ENCODE measurements at places on chromosomes 4 and X.

DNA sequence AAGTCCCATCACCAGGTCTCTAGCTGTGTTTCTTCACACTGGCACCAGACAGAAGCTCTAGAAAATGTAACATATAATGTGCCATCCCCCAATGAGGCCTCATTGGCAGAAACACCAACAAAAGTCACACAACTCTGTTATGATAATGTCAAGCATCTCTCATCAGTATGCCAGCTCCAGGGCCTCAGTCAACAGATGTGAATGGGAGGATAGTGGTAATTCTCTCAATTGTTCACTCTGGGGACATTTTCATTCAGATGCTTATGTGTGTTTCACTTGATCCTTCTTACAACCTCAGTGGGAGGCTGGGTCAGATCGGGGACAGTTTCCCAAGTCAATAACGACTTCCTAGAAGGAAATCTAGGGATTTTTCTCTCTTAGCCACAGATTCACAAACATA is 57.5 kb upstream of the SCOC start:
- no peak for DNase-seq

DNA sequence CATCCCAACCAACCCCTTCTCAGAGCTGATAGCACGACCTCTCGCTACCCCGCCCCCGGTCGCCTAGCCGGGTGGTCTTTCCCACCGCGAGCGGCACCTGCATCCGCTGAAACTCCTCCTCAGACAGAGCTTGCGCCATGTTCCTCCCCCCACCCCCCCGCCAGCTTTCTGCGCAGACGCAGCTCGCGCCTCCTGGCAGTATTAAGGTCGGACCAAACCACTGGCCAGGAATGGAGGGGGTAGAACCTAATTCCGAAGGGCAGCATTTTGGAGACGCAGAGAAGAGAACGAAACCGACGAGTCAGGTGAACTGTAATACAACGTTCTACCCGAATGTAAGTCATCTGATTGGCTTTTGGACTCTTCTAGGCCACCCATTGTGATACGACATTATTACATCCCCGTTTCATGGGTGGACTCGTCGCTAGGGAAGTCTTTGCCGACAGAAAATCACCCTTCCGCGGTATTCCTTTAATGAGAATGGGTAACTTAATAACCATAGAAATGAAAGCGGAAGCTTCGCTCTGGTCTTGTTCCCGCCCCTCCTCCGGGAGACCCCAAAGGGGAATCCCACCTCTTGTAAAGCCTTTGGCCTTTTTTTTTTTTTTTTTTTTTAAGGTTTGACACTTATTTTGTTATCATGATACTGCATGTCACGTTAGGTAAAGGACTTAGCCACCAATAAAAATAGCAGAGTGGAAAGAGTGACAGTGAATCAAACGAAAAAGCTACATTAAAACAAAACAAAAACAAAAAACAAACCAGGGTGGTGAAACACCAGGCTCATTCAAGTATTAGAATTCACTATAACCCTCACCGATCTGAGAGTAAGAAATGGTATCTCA is at the start of gene GRIPAP1:
GRIPAP1 (minus strand) TSS at position 174 of the 845 bp plus-strand sequence; CDS start at position 139, 35 bp downstream.
- DNase-seq, result no peak

DNA sequence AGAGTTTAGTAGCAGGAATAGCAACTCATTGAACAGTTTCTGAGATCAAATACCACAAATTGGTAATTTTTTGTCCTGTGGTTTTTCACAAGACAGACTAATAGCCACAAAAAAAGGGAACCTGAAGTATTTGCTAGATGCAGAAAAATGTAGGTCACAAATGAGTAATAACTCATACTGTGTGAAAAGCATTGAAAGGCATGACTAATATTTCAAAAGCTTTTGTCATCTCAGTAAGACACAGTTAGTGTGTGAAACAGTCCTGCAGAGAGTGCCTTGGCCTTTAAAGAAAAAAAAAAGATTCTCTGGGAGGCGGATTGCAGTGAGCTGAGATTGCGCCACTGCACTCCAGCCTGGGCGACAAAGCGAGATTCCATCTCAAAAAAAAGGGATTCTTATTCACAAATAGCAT is 31.4 kb upstream of the SLC25A31 start:
- DNase-seq, result no peak

GRCh38 chr4:84809946-84810345 is 156.5 kb downstream of the WDFY3 start:
- DNase-seq, result no peak

GRCh38 chrX:129697204-129697829 is 41.5 kb upstream of the XPNPEP2 start:
- peak; percentile 57 for DNase-seq

DNA sequence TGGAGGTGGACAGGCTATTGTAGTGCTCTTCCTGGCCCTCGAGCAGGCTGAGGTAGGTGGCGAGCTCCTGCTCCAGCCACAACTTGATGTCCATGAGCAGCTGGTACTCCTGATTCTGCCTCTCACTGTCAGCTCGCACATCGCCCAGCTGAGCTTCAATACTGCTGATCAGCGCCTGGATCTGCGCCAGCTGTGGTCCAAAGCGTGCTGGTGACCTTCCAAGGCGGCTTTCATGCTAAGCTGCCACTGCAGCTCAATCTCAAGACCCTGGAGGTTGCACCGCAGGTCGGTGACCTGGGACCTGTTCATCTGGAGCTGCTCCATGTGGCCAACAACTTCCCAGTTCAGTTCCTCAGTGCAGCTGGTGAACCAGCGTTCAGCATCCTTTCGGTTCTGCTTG is 31.2 kb downstream of the LRIT3 start:
- DNase-seq, result no peak

GRCh38 chr4:167119392-167119791 is 114.9 kb downstream of the SPOCK3 start:
- DNase-seq, result no peak

DNA sequence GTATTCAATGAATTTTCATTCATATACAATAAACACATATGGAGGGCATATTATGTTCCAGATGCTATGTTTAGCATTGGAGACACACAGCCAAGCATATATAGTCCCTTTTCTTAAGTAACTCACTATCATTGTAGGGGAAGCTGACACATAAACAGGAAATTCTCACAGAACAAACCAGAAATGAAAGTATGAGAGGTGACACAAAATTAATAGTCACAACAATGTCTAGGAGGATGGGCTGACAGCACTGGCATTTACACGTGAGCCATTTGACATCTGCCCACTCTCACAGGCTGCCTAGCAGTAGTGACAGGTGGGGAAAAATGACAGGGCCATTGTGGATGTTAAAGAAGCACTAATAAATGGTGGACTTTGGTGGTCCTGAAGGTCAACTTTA is 2.6 kb upstream of the CNOT6L start:
- no peak for DNase-seq

DNA sequence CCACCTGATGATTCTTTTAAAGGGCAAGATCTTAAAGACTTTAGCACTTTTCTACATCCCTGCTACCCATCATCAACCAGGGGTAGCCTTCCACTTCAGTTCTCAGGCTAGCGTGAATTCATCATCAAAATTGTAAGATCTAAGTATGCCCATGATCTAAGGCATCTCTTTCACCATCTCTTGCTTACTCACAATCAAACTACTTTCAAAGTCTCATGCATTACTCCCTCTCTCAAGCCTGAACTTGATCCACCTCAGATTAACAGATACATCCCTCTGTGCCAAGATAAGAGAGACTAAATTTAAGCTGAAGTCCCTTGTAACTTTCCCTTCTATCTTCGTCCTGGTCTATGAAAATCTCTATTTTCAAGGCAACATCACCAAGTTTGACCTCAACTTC is 62.8 kb downstream of the DHX15 start:
- DNase-seq, result no peak

GRCh38 chr4:22991576-22991975 is 298.8 kb downstream of the GBA3 start:
- DNase-seq, result no peak

- no peak for DNase-seq
Observed at GRCh38 chr4:78612398-78613178, 61.0 kb downstream of the ANXA3 start.

DNA sequence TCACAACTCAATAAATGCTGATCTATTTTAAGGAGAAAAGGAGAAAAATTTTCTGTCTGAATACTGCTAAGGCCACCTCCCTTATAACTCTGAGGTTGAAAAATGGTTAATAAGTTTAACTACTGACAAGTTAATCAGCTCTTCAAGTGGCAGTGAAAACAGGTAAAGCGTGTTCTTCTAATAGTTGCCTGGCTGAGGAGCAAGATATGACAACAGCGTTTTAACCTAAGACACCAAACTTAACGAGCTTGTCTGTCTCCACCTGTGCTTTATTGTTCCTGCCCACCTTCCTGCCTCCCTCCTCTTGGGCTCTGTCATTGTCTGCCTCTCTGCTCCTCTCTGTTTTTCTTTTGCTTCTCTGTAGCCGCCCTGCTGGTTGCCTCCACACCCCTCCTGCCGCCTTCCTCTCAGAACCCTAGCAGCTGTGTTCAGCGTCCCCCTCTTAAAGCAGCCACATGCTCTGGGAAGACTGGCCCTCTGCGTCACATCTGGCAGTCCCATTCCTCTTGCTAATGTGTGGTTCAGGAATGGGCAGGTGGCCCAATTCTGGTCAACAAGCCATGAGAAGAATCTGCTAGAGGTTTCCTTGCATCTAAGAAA is 4.3 kb upstream of the TSPAN5 start:
- DNase-seq, result no peak

- no peak for DNase-seq
Observed at GRCh38 chr4:110586131-110586850, 36.6 kb downstream of the PITX2 start.

DNA sequence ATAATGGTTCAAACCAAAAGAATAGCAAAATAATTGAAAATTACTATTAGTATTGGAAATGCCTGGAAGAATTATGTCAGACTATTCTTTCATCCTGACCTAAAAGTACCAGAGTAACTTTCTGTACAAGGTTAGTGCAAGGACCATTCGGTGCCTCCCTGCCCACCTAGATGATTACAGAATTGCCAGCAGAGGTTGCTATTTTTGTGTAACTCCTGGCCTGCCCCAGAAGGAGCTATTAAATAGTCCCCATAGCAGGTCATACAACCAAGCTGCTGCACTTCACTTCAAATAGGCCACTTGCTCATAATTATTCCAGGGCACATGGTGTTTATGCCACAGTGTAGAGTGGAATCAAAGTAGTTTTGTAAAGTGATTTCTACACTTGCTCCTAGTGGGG is 831.1 kb upstream of the PABPC4L start:
- DNase-seq, result no peak

DNA sequence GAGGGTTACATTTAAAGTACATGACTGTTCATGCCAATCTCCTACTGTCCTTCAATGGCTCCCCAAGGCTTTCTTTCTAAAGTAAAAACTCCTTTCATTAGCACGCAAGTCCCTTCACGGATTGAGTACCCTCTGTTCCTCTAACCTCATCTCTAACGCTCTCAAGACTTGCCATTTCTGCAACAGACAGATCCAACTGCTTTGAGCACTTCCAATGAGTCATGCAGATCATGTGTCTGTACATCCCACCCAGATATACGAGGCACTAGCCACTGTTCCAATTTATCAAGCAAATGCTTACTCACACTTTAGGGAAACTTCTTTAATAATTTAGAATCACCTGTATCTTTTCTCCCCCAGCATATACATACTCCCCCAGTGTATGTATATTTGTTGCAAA is 332.5 kb upstream of the ZFP42 start:
- DNase-seq, result no peak

GRCh38 chr4:124907881-124908280 is 195.3 kb upstream of the ANKRD50 start:
- no peak for DNase-seq

DNA sequence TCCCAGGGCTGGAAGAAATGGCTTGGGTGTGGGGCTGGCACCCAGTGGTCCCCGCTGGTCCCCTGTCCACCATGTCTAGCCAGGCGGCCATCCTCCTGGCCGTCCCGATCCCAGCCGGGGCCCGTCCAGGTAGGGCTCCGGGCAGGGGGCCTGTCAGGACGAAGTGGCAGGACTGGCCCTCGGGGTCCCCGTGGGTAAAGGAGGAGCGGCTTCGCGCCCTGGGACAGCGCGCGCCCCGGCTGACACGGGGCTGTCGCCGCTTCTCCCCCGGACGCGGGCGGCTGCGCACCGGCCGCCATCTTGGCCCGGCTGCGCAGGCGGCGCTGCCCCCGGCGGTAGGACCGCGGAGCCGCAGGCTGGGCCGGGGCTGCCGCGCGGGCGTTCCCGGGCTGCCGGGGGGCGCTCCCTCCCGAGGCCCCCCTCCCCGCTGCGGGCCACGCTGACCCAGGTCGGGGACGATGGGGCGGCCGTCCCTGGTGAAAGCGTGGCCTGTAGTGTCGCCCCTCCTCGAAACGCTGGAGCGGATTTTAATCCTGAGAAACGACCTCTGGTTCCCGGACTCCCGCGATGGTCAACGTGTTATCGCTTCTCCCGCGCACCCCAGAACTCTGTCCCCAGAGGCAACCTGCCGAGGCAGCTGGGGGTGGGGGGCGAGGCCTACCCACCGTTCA is 60.4 kb upstream of the BCOR start:
- DNase-seq, result no peak

DNA sequence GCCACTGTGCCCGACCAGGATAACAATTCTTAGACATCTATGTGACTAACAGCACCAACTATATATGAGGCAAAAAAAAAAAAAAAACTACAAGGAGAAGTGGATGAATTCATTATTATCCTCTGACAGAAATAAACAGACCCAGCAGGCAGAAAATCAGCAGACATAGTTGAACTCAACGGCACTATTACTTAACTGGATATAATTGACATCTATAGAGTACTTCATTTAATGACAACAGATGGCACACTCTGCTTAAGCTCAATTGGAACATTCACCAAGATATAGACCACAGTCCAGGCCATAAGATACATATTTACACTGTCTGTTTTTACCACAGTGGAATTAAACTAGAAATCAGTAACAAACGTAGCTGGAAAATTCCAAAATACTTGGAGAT is 13.3 kb downstream of the CLDN22 start:
- DNase-seq, result no peak

- no peak for DNase-seq
Observed at GRCh38 chr4:64940698-64941097, 531.4 kb upstream of the TECRL start.
